ENCODE measurements at places on chromosomes 5 and 9.

- no peak for DNase-seq
Measured at GRCh38 chr5:7391814-7392692, 3.9 kb upstream of the ADCY2 start.

GRCh38 chr5:31193116-31193515 is 370 bp upstream of the CDH6 start:
- no peak for DNase-seq

DNA sequence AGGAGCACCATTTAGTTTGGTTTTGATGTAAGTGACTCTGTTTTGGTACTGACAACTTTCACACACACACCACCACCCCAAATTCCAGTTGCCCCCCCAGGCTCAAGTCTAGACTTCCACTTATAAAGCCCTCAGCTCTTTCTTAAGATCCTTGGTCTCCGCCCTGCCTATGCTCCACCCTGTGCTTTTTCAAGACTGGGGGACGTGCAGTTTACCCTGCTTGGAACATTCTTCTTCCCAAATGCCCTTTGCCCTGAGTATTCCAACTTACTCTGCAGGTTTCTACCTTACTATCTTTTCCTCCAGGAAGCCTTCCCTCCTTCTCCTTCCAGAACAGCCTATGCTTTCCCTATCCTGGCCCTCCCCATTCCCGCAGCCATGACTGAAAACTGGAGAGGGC is 1.5 kb upstream of the TRIM14 start:
- no peak for DNase-seq

DNA sequence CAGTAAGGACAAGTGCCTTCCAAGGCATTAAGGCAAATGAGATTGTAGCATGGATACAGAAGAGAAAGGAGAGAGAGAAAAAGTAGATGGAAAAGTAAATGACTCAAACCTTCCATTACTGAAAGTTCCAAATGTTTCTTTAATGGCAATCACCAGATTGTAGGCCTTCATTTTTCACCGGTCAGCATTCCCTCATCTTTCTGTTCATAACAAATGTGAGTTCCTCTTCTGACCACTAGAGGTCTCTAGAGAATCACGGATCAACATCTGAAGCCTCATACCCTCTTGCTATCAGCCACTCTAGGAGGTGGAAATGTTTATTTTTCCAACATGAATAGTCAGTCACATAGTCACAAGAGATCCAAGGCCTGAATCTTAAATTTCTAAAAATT is 73.6 kb upstream of the RPS23 start:
- DNase-seq = no peak

- no peak for DNase-seq
Measured at GRCh38 chr5:149796030-149796429, 65.9 kb downstream of the PPARGC1B start.

DNA sequence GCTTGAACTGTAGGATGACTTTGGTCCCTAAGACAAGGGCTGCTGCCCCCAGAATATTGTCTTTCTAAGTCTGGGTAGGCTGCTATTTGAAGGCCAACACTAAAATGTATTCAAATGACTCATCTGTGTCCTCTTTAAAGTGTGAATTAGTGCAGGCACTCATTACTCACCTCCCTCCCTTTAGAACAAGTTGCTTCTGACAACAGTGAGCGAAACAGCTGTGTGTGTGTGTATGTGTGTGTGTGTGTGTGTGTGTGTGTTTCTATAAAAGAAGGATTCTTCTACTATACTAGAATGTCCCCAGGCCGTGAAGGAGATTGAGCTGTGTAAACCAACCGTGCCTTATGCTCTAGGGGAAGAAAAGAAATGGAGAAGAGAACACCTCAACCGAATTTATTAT is 1337.2 kb downstream of the PTPRD start:
- no peak for DNase-seq

- DNase-seq = no peak
Measured at GRCh38 chr9:25681266-25681665, 3.0 kb upstream of the TUSC1 start.

DNA sequence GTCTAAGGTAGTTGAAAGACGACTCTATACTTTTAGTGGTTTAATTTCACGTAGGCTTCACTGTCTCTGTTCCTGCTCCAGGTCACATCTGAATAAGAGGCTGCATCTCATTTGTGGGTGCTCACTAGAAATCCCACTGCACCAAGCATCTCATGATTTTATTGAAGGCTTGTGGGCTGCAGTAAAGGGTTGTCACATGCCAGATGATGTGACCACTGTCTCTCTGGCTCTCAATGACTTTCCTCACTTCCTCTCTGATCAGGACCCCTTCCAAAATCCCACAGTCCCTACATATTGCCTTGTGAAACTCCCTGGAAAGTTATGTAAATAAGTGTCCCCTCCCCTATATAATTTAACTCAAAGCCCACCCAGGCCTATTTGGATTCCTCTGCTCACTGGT is 8.9 kb upstream of the ZCCHC10 start:
- no peak for DNase-seq

DNA sequence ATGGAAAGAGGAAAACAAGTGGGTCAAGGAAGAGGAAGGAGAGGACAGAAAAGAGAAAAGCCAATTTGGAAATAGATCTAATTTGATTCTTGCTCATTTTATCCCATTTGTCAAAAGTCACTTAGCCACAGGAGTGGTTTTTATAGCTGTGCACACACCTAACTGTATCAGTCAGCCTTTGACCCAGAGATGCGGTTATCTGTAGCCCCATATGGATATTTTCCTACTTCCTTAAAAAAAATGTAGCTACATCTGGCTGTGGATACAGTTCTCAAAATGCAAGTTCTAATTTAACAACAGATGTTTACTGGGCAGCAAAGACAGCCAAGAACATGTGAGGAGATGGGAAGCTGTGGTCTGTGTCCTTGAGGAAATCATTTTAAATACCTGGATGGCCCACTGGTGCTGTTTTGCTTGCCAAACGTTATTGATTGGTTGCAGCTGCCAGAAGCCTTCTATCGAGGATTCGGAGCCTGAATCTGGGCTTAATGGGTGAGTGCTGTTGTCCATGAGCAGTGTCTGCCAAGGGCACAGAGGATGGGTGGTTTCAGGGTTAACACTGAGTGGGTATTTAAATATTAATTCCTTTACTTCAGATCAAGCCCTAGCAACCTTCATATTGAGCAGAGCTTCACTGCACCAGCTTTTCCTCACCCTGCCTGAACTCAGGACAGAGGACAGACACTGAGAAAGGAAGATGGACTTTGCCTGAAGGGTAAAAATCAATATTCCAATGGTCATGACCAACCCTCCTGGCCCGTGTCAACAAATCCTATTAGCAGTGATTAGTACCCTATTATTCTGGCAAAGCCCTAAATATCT is 92.2 kb downstream of the APBA1 start:
- DNase-seq = no peak

GRCh38 chr5:160356550-160357347 is 13.7 kb downstream of the C1QTNF2 start:
- no peak for DNase-seq

DNA sequence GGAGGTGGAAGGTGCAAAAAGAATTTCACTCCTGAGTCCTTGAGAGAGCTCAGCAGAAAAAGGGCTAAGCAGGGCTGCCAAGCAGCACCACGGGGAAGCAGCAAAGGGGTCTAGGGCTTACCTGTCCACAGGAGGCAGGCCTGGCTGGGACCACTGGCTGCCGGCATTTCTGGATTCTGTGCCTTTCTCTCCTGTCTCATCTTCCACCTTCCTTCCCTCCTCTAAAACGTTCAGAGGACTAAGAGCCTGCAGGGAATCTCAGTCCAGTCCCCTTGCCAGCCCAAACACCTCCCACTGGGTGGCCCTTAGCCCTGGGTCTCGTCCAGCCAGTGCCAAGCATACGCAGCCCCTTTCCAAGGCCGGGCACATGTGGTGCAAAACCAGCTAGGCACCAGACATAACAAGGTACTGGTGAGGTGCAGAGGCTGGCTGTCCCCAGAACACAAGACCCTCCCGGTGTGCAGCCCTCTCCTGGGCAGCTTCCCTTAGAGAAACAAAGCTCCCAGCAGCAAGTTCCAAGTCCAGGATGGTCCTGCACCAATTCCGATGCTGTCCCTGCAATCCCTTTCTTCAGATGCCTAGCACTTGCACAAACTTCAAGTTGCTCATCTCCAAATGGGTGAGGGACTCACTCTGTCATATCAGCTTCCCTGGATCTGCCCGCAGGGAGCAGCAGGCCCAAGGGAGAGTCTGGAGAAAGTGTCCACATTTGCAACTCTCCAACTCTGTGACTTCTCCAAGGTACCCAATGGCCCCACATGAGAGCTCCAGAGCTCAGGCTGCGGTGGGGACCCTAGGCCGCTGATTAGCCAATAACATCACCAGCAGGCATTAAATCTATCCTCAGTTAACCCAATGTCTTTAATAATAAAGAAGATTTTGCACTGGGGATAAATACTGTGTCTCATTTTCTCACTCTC is 126.3 kb downstream of the C5orf15 start:
- DNase-seq = no peak

Data from activated T-helper 1 cell treated with Interleukin-2 at 50 U/mL for 16 hours (primary cell).